NCI-H1436 (cell line): ENCODE measurements at places on chromosomes 2 and 18.

- DNase-seq: no peak
Observed at GRCh38 chr18:58226429-58226828, 182.4 kb downstream of the NEDD4L start.

GRCh38 chr2:75896779-75897366 lies 186.2 kb upstream of the GCFC2 start:
- DNase-seq: peak; percentile 36

DNA sequence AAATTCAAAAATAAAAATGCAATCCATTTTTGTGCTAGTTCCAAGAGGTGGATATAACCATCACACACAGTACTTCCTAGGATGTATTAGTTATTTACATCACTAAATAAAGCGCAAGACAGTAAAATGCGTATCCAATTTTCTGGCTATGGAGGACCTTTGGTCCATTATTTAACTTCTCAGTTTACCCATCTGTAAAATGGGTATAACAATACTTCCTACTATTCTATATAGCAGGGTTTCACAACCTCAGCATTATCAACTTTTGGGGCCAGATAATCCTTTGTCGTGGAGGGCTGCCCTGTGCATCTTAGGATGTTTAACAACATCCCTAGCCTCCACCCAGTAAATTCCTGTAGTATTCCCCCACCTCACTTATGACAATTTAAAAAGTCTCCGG lies 275.1 kb upstream of the PKDCC start:
- no peak for DNase-seq

DNA sequence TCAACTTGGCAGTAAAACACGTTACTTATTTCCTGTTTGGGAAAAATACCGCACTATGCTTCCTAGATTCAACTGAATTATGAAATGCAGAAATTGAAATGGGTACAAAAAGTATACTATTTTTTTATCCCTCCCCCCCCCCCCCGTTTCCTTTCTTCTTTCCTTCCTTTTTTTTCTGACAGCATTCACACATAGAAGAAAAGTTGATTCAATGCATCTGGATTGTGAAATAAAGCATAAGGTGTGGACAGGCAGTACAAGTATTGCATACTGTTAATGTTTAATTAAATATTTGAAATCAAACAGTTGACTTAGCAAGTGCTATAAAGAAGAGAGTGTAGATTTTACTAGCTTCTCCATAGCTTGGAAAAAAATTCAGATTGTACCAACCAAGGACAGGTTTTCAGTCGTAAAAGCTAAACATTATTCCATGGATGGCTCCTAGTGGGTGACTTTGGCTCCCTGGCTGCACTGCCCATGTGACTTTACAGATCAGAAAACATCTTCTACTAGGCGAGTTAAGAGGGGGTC lies 21.6 kb upstream of the AGFG1 start:
- DNase-seq: no peak

DNA sequence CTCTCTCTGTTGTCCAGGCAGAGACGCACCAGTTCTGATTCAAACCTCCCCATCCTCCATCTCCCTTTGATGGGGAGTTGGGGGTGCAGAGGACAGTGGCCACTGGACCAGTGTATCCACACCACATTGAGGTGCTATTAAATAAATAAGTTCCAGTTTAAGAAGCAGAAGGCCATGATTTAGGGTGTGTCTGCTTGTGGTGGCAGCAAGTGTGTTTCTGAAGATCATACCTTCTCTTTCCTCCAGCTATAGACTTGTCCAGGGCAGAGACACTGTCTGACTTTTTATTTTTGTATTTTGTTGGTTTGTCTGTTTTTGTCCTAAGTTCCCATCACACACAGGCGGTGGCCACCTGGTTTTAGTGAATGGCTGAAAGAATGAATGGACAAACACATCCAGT lies 16.5 kb upstream of the INO80C start:
- DNase-seq: no peak

- no peak for DNase-seq
Observed at GRCh38 chr18:7174344-7175095, 56.4 kb upstream of the LRRC30 start.

- no peak for DNase-seq
Observed at GRCh38 chr2:166375195-166375735, 479 bp downstream of the SCN9A start.

GRCh38 chr2:229783108-229783721 lies 68.9 kb upstream of the DNER start:
- no peak for DNase-seq

- DNase-seq: no peak
Observed at GRCh38 chr2:129347486-129348217, 631.8 kb upstream of the RAB6C start.

DNA sequence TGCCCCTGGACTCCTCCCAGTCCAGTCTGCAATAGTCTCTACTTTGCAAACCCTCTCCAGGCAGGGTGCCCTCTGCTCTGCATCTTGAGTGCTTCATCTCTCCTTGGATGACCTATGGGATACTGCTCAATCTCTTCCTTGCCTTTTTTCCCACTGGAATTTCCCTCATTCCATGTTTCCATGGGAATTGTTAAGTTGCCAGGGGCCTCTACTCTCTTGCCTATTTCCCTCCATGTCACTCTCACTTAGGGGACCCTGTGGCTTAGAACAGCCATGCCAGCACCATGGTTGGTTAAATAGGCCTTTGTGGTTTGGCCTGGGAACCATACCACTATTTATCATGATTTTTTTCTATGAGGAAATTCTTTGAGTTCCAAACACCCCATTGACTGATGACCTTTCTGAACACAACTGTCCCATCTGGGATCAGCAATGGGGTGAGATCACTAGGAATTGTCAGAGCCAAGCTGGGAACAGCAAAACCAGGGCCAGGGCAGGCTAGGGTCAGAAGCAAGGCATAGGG lies 91.4 kb upstream of the RBMS1 start:
- no peak for DNase-seq

DNA sequence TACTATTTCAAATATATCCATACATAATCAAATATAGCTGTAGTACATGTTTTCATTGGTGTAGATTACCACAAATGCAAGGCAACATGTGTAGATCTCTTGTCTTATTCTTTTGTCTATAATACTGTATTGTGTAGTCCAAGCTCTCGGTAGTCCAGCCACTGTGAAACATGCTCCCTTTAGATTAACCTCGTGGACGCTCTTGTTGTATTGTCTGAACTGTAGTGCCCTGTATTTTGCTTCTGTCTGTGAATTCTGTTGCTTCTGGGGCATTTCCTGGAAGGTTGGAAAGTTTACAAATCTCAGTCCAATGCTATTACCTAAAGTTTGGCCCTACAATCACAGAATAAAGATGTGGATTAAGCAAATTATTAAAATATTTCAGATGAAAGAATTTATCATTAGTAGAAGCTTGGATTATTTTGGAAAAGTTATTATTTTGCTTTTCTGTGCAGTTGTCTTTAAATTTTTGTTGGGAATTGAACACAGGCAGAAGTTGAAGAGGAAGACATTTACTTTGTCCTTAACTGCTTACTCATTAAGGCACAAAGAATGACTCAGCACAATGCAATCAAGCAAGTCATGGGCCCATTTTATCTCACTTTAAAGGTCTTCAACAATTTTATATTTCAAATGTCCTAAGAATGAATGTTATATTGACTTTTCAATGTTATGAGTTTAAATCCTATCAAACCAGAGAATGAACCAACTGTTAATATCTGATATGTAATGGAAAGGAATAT lies 103.4 kb upstream of the CAVIN2 start:
- DNase-seq: no peak

DNA sequence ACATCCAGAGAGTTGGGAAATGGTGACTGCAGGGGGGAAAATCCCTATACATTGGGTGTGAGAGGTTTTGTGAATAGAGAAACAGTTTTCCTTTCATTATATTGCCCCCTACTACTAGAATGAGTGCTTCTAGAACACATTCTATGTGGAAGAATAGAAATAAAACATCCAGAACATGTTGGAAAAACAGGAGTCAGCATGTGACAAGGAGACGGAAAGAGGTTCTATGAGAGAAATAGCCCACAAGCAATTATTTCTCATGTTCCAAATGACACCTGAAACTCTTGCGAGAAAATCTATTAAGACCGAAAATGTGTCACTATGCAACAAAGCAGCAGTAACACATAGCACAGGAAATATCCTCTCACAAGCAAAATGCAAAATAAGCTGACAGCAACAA lies 202.7 kb upstream of the SPOPL start:
- DNase-seq: no peak

- DNase-seq: no peak
Observed at GRCh38 chr18:10368456-10369453, 85.7 kb upstream of the APCDD1 start.

DNA sequence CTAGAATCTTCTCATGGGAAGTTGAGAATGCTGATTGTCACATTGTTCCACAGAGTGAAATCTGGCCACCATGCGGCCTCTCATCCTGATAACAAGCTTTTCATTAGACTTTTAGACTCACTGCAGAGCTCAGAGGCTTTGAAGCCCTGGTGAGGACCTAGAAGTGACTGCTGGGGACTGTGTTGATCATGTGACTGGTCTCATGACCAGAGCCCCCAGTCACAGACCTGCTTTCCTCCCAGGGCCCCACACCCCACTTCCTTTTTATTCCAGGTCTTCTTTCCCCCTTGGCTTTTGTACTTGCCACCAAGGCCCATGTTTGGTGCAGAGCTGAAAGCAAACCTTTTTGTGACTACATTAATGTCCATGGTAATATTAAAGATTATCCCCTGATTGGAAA lies 45.2 kb downstream of the PRKCE start:
- DNase-seq: no peak

- no peak for DNase-seq
Observed at GRCh38 chr2:24343225-24343882, 17.0 kb downstream of the ITSN2 start.

GRCh38 chr2:224987733-224988132 lies 54.5 kb downstream of the DOCK10 start:
- no peak for DNase-seq

- no peak for DNase-seq
Observed at GRCh38 chr18:9619990-9620389, 5.6 kb upstream of the PPP4R1 start.

DNA sequence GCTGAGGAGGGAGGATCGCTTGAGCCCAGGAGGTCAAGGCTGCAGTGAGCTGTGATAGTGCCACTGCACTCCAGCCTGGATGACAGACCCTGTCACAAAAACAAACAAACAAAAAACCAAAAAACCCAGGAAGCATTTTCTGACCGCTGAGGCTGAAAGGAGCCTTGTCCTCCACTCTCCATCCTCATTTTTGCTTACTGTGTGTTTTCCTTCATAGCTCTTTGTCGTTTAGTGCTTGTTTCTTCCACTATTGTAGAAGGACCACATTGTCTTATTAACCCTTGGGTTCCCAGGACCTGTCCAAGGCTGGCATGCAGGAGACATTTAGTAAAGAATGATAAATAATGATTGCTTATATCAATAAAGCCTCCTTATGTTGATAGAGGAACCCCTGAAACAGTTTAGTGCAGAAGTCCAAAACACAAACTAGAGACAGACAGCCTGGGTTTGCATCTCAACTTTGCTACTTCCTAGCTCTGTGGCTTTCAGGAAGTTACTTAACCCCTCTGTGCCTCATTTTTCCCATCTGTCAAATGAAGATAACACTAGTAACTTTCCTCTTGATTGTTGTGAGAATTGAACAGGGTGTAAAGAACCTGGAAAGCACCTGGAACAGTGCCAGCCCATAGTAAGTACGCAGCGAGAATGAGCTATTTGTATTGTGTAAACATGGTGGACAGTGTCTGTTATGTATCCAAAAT lies 126.0 kb downstream of the LPIN1 start:
- DNase-seq: no peak

DNA sequence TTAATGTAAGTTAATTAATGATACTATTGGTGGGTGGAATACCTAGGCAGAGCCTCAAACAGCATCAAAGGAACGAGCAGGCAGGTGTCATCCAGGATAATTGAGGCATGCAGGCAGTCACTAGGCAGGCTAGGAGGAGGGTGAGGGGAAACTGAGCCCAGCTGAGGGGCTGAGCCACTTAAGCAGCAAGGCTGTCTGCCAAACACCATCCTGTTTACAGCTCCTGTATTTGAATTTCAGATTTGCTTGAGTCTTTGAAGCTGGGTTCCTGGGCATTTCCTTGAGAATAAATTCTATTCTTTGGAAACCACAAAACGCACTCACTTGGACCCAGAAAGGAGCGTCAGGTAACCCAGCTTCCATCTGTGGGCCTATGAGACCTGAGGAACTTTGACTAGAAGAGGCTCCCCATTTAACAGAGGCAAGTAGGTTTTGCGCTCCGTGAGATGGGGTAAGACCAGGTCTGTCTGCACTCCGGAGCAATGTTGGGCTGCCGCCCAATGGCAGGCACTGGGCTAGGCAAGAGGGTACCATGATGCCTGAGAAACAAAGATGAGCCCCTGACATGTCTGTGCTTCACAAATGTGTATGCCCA lies 2.0 kb downstream of the EDAR start:
- DNase-seq: no peak

DNA sequence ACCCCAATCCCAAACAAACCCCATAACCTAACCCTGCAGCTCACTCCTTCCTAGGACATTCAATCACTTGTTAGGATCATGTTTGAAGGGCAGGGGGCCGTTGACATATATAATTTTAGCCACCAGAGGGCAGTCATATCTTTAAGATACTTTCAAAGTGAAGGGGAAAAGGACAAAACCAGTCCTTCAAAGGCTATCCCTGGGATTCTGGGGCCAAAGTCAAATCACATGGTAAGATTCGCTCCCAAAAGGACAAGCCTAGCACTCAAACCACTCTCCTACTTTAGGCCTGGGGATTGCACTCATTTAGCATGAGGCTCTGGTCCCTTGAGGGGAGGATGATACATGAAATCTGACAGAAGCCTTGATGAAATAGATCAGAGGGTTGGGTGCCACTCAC lies 44.6 kb downstream of the HAUS1 start:
- DNase-seq: peak; percentile 40

DNA sequence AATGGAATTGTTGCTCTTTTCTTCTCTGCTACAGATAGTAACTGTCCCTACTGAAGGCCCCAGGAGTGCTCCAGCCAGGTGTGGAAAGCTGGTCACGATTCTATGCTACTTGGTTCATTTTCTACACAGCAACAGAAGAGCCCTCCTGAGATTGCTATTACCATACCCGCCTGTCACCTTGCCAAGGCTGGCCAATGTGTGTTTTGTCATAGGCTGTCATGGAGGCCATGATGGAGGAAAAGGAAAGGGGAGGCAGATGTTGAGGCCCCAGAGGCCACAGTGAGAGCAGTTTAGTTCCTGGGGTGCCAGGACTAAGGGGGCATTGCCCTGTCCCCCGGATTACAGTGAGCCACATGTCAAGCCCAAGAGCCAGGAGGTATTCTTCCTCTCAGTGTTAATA lies 952 bp downstream of the ELMOD3 start:
- no peak for DNase-seq

- no peak for DNase-seq
Observed at GRCh38 chr18:13710414-13710831, 15.9 kb downstream of the FAM210A start.

DNA sequence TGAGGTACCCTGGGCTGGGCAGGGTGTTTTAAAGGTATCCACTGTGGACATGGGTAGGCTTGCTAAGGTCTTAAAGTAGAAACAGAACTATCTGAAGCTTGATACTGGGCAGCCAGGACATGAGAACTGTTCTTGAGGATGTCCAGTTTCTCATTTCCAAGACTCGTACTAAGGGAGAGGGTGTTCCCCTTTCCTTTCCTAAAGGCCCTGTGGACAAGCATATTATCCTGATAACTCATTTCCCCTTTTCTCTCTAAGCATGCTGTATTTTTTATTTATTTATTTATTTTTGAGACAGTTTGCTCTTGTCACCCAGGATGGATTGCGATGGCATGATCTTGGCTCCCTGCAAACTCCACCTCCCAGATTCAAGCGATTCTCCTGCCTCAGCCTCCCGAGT lies 273.6 kb downstream of the PRKCE start:
- no peak for DNase-seq
